ENCODE measurements at places on chromosomes 13 and 19.

- no peak for DNase-seq
Measured at GRCh38 chr13:47705185-47705584, 295.9 kb downstream of the SUCLA2 start.

DNA sequence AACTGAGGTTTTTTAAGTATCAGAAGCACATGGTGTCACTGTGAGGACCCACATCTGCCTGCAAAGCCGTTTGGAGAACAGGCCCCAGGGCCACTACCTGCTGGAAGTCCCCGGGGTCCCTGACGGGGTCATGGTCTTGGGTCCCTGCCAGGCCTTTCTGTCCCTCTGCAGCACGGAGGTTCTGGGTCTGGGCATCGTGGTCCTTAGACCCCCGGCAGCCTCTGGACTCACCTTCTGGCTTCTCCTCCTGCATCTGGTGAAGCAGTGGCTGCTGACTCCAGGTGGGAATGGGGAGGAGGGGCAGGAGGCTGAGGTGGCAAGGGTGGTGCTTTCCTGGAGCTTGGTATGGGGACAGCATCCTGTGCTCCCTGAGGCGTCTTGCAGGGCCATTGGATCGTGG is 198.6 kb downstream of the TEX29 start:
- no peak for DNase-seq

DNA sequence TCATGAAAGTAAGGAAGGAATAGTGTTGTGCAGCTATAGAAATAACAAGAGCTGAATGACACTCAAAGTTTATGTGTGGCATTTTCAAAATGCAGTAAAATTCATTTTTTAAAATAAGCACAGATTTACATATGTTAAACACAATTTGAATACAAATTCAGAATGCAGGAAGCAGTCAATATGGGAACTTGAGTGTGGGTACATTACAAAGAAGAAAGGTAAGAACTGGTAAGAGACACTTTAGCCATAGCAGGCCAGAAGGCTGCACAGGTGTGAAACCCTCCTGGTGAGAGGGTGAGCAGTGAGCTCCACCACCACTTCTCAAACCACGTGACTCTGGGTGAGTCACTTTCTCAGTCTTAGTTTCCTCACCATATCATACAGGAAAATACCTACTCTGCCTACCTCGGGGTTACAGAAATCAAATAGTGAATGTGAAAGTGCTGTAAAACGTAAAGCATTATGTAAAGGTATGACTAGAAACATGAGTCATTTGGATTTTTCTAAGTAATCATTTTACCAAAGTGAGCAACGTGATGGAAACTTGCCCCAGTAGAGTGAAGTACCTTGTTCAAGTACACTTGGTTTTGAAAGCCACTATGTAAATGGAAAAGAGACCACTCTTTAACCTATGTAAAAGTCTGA is 40.5 kb downstream of the USP12 start:
- DNase-seq = no peak

DNA sequence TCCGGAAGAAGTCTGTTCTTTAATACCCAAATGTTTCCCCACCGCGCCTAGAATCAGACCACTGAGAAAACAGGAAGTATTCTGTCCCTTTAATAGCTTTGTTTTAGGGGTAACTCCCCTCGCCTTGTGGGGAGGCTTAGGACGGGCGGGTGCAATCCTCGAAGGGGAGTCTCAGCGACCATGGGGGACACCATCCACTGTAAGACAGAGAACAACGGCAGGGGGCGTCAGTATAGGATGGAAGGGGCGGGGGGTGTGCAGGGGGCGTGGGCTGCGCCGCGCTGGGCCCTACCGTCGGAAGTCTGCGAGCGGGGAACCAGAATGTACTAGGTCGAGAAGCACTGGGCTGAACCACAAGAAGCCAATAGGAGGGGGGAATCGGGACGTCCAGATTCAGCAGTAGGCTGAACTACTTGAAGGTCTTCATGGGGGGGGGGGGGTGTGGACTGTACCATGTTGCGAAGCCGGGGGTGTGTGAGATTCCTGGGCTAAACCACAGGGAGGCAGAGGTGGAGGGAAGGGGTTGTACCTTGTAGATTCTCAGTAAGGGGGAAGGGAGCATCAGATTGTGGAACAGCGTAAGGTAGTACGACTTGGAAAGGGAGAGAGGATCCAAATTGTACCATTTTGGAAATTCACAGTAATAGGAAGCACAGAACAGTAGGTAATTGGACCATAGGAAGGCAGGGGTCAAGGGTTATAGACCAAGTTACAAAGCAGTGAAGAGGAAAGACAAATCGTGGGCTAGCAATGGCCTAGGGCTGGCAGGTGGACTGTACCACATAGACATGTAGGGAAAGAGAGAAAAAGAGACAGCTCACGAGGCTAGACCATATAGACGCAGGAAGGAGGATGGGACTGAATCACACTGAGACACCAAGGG is 1.0 kb upstream of the DBP start:
- peak; percentile 89 for DNase-seq

- DNase-seq = no peak
Measured at GRCh38 chr19:29393915-29394460, 131.8 kb upstream of the VSTM2B start.

- DNase-seq = peak; percentile 30
Measured at GRCh38 chr13:100646030-100646673, 28.4 kb downstream of the TMTC4 start.

- no peak for DNase-seq
Measured at GRCh38 chr13:44649104-44649428, 72.9 kb upstream of the TSC22D1 start.

DNA sequence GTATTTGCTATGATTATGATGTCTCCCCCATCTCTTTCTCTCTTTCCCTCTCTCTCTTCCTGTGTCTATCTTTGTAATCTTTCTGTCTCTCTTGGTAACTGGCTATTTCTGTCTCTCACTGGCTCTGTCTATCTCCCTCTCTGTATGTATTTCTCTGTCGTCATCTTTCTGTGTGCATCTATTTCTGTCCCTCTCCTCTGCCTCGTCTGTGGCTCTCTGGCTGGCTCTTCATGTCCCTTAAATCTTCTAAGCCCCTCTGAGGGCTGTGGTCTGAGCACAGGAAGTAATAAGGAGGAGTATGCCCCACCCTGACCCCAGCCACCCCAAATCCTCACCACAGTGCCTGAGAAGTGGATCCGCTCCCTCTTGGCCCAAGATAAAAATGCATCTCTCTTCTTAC is 104.4 kb downstream of the DNAJC15 start:
- no peak for DNase-seq

DNA sequence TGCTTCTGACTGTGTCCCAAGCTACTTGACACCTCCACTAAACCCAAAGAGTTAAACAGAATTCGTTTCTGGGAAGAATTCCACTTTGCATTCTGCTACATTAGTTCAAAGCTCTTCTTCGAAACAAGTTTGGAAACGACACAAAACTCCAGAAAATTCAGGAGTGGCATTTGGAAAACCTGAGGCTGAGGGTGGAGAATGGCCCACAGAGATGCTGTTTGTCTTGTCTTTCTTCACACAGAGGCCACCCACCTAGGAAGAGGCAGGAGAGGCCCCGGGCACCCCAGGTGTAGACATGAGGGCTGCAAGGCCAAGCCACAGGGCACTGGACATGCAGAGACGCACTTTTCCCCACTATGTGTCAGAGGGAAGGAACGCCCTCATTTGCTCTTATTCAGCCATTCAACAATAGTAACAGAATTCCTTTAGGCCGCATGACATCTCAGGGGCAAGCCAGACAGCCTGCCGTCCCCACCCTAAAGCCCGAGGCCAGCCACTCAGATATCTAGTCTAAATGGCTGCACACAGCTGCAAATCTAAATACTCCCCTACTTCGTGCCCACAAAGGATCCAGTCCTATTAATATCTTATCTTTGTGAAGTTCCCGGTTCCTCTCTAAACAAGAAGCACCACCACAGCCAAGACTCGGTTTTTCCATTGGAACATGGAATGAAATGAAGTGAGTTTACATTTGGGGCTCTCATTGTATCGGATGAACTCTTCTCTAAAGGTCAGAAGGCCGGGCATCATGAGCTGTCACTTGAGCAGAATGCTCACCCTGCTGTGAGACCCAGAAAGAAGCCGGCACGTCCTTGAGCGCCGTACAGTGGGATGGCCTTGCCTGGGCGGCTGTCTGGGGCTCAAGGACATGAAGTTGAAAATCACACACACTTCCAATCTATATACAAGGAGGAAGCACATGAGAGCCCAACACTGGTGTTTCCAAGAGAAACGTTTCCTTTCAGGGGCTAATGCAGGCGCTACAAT is 19.8 kb downstream of the COL4A1 start:
- no peak for DNase-seq

DNA sequence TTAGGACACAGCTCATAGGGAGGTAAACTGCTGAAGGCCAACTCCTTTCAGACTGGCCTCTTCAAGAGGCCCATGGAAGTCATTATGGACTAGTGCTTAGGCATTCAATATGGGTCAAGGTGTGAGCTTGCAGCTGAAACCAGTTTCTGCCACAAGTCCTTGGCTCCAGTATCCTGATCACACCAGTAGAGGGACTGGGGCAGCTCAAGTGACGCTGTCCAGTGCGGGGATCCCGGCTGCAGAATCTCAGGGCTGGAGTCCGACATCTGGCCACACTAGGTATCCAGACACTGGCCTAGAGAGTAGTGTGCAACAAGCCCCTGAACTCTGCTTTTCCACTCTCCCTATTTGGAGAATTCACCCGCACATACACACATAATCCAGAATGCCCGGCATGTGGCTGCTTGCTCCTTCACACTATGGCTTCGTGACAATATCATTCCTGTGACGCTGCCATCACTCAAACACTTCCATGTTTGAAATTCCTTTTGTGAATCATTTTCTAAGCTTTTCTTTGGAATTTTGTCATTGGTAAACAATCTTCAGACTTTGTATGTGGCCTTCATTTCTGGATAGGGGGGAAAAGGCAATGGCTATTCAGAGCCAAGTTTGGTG is 425.1 kb downstream of the EFNB2 start:
- DNase-seq = no peak

DNA sequence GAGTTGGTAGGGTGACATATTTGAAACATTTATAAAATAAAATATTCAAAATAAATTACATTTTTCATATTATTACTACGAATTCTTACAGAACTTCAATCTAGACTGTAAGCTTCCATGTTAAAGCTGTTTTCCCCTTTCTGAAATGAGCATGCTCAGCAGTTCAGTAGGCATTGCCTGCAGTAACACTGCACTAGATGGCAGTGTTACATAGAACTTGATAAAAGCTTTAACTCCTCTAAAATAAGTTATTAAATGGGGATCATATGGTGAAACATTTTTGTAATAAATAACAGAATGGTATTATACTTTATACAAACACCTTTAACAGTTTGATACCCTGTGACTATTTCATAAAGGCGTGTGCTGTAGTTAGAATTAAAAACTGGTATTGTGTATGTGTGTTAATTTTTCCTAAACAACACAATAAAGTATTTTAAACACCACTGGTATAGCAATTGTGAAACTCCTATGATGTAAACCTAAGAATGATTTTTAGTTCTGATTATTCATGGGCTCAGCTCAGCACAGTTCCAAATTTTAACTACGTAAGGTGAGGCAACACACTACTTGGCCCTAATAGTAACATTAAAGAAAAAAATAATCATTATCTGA is 11.6 kb upstream of the GPR18 start:
- no peak for DNase-seq

All from occipital lobe (tissue), 3 donors.